HEK293T (cell line): ENCODE measurements at places on chromosomes 2 and 18.

- DNase-seq, result no peak
Observed at GRCh38 chr18:50460716-50461115, 85.9 kb downstream of the SKA1 start.

DNA sequence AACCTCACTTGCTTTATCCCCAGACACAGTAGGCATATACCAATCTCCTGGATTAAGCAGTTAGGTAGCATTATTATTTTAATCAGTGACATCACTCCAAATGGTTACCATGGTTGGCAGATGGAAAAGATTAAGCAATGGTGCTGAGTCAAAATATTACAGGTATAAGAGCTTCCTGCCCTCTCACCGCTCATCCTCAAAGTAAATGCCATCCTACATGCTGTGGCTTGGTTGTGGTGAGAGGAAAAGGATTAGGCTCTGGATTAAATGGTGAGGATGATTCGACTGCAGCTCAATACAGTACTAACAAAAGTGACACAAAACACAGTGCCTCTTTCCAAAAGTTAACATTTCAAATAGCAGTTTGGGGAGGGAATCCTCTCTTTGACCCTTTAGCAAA, 108.9 kb upstream of the ACAA2 start:
- DNase-seq, result no peak

DNA sequence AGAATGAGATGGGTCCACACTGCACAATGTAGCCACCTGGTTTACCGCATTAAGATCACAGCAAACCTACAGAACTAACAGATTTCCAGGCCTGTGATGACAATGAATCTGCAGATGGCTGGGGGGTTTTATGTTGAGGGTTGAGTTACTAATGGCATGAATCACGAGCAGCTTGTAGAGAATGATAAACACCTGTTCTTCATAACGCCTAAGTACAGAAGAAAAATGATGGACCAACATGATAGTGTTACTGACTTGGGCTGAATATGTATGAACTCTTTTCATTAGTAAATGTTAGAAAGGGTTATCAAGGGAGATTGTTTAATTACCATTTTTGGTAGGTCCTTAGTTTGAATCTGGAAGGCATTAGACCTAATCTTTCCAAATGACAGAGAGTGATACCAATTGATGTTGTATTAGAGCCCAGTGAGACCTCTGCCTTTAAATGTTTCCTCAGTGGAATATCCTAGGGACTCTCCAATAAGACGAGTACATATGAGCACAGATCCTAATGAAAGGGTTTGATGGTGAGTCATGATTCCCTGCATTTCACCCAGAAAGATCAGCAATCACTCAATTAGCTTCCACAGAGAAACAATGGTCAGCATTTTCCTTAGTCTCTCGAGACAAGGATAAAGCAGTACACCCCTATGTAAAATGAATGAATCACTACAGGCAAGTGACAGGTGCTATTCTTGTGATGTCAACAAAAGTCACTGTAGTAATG, 243.8 kb downstream of the DLGAP1 start:
- no peak for DNase-seq

- DNase-seq, result no peak
Observed at GRCh38 chr2:23653326-23653725, 268.3 kb downstream of the KLHL29 start.

- no peak for DNase-seq
Observed at GRCh38 chr2:183149489-183149888, 25.2 kb downstream of the NUP35 start.

DNA sequence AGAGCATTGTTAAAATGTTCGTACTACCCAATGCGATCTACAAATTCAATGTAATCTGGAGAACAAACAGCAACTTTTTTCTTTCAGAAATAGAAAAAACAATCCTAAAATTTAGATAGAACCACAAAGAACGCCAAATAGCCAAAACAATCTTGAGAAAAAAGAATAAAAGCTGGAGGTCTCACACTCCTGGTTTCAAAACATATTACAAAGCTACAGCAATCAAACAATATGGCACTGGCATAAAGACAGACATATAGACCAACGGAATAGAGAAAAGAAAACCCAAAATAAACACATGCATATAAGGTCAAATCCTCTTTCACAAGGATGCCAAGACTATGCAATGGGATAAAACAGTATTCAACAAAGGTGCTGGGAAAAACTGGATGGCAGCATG, 74.5 kb downstream of the MAP4K3 start:
- DNase-seq, result no peak

DNA sequence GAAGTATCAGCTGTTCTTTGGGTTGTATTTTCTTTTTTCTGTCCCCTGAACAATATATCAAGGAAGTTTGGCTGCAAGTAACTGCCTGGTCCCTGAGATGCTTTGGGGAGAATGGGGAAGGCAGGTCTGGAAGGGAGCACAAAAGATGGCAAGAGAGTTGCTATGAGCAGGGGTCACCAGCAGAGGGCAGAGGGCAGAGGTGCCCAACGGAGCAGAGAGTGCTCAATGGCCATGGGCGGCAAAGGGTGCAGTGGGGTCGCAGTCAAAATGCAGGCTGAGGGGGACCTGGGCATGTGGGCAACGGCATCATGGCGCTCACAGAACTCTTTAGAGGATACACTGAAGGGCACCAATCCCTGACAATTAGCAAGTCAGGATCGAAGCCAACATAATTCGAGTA, 107.7 kb upstream of the ATP8B1 start:
- peak; percentile 28 for DNase-seq

GRCh38 chr2:38487852-38488251, 110.8 kb upstream of the ATL2 start:
- DNase-seq, result no peak

DNA sequence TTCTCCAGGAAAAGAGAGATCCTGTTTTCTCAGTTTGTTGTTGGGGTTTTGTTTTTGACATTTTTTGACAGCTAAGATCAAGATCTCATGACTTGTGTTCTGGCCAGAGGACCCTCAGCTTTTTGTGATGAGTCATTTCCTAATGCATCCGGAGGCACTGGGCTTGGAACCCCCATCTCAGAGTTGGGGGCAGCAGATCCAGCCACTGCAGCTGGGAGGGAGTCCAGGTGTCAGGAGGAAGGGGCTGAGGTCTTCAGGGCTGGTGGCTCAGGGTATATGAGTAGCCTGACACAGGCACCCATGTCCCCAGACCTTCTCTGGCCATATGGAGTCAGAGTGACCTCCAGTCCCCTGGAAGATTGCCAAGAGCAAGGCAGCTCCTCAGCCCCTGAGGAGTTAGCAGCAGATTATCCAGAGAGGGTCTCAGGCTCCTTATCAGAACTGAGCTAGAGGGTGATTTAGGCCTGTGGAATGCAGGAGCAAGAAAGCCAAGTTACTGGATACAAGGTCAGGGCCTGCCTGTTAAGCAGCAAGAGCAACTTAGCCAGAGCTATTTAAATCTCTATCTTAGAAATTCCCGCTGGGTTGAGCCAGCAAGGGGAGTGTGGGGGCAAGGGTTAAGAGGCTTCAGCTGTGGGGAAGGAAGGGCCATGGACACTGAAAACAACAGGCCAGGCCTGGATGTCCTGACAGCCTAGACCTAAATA, 62.4 kb downstream of the TANC1 start:
- peak; percentile 27 for DNase-seq

DNA sequence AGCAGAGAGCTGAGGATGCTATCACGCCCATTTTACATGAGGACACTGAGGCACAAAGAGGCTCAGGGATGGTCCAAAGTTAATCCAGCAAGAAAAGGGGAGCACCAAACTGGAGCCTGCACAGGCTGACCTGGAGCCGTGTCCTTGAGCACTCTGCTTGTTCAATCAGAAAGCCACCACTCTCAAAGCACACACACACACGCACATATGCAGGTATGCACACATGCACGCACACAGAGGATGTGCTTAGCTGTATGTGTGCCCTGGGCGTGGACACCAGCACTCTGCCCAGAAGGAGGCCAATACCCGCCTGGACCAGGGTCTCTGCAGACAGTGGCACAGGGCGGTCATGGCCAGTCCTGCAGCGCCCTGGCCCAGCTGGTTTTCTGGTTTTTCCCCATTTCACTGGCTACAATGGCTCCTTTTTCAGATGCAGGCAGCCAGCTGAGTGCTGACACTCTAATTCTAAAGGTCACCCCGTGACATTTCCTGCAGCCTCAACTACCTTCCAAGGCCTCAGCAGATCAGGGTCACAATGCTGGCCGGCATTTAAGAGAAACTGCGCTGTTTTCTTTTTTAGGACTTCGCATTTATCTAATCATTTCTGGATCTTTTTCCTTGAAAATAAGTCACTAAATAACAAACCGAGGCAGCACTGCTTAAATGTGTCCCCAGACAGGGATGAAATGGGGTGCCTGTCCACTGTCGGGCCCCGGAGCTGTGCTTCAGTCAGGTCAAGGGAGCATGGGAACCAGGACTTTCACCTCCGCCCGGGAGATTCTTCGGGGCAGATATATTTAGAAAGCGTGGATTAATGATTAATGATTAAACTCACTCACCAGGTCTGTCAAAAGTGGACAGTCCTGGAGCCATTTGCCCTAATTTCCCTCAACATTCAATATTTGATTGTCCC, 104.5 kb downstream of the HDAC4 start:
- DNase-seq, result no peak

DNA sequence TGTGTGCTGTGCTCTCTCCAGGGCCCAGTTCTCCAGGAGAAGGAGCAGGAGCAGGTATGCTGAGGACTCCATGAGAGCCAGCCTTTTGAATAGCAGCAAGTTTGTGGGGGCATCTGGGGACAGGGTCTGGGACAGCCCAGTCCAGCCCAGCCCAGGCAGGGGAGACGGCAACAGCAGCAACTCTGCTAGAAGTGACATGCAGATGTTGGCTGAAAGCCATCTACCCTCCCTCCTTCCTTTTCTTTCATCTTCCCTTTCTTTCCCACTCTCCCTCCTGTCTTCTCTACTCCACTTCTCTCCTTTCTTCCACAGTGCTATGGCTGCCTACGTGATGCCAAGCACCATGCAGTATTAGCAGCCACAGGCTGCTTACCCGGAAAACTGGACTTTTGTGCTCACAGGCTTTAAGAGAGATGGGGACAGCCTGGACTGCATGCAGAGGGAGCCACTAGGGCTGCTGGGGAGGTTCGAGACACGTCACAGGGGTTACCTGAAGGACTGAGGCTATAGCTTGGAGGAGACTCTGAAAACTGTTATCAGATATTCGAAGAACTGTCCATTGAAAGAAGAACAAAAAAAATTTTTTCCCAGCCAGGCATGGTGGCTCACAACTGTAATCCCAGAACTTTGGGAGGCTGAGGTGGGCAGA, 23.8 kb upstream of the YWHAQ start:
- DNase-seq, result no peak
